ENCODE measurements at places on chromosomes 3 and 15.

- no peak for DNase-seq
Observed at GRCh38 chr3:5120446-5120845, 1.6 kb upstream of the ARL8B start.

GRCh38 chr15:42151736-42152135, 4.7 kb downstream of the PLA2G4F start:
- peak; percentile 25 for DNase-seq

- no peak for DNase-seq
Observed at GRCh38 chr3:97430601-97431000, 334.0 kb upstream of the ARL6 start.

GRCh38 chr3:151135541-151136337, 50.3 kb downstream of the MED12L start:
- no peak for DNase-seq

GRCh38 chr15:37733628-37734027, 200.8 kb upstream of the TMCO5A start:
- DNase-seq: no peak

- DNase-seq: no peak
Observed at GRCh38 chr3:166461626-166462025, 624.4 kb upstream of the BCHE start.

DNA sequence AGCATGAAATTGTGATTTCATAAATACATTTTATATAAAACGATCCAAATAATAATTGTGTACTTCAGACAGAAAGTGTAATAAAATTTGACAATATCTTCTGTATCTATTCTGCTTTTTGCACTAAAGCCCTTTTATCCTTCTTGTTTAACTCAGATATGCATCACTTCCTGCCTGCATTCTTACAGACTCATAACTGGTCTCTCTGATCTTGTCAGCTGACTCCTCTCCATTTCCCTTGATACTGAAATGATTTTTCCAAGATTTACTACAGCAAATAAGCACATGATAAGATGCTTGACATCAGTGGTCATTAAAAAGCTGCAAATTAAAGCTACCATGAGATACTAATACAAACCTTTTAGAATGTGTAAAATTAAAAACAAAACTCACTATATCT, 25.3 kb upstream of the SI start:
- DNase-seq: no peak

DNA sequence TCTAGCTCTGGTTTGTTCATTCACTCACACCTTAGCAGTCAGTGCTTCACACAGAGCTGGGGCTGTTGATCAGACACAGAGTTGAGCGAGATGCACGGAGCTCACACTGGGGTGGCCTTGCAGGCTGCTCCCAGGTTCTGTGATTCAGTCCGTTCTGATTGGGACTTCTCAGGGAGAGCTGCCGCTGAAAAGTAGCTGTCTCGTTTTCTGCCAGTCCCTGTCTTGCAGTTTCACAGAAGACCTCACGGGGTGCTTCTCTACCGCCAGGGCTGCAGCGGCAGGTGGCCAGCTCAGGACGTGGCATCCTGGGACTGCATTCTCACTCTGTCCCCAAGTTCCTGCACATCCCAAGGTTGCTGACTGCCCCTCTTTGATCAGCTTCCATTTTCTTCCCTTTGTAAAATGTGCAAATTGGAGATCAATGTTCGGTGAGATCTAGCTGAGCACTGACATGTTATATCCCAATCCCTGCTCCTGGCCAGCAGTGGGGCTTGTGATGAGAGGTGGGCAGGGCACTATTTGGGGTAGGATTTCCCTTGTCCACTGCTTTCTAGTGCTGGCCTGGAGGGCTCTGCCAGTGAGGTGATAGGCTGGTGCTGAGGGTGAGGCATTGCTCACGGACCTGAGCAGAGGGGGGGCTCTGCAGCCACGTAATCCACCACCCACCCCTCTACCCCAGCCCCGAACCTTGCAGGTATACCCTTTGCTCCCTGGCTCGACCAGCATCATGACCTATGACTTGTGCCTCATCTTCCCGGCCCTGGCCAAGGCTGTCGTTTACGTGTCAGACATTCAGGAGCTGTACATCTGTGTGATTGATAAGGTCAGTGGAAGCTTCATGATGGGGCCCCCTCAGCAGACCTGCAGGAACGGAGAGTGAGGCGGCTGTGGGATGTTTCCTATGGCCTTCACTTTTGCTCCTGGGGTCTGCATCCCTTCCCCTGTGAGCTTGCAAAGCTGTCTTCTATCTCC, 5.3 kb upstream of the TXNRD3 start:
- DNase-seq: no peak

GRCh38 chr15:25515633-25516032, 76.8 kb upstream of the UBE3A start:
- DNase-seq: no peak

DNA sequence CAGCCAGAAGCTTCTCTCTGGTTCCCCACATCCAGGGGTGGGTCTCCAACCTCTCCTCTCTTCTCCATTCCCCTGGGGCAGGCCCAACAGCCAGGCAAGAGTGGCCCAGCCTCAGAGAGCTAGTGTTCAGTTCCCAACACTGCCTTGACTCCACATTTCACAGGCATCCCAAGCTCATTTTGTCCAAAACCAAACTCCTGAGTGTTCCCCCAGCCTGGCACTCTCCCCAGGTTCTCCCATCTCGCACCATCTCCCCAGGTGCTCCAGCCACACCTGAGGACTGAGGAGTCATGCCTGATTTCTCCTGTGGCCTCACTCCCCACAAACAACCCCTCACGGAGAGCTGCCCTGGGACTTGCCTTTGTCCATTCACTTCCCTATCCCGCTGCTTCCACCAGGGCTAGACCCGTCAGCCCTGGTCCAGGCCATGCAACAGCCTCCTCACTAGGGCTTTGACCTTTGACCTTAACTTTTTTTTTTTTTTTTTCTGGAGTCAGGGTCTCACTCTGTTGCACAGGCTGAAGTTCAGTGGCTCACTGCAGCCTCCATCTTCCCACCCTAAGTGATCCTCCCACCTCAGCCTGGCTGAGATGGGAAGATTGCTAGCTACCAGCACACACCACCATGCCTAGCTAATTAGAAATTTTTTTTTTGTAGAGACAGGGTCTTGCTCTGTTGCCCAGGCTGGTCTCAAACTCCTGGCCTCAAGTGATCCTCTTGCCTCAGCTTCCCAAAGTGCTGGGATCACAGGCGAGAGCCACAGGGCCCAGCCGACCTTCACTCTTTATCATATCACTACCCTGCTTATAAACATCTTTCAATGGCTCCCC, 3.9 kb upstream of the CSK start:
- DNase-seq: no peak

- peak; percentile 67 for DNase-seq
Observed at GRCh38 chr3:9067352-9067975, 104.2 kb upstream of the RAD18 start.

DNA sequence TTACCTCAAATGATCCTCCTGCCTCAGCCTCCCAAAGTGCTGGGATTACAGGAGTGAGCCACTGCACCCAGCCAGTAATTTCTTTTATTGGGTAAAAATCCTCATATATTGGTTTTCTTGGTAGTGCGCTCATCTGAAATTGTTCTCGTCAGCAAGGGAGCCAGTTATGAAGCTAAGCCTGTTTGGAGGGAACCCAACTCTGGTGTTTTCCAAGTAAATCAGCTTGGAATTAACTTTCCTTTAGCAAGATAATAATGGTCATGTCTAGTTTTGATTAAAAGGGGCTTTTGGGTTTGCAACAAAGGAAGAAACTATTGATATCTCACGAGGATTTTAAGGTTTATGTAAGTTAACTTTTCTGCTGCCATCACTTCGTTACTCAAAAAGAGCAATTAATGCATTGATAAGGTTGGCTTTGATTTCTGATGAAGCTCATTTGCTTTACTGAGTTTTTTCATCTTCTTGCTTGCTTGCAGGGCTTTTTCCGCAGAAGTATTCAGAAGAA, 72.7 kb downstream of the RARB start:
- no peak for DNase-seq

DNA sequence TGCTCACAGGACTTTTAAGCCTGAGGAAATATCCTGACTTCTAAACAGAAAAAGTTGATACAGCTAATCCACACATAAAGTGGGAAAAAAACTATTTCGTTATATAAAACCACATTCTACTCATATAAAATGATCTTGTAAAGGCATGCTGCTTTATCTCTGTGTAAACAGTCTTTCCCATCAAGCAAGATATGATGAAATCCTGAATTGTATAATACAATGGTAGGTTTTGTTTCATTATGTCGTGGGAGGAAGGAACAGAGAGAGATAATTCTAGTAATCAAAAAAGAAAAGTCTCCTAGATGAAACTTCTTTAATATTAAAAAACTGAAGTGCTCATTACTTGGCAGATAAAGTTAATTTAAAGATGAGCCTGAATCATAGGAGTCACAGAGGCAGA, 92.6 kb upstream of the SNTN start:
- DNase-seq: no peak

- DNase-seq: no peak
Observed at GRCh38 chr3:22360164-22360563, 609.2 kb upstream of the ZNF385D start.

GRCh38 chr3:138078096-138078495, 37.3 kb downstream of the DZIP1L start:
- peak; percentile 63 for DNase-seq

DNA sequence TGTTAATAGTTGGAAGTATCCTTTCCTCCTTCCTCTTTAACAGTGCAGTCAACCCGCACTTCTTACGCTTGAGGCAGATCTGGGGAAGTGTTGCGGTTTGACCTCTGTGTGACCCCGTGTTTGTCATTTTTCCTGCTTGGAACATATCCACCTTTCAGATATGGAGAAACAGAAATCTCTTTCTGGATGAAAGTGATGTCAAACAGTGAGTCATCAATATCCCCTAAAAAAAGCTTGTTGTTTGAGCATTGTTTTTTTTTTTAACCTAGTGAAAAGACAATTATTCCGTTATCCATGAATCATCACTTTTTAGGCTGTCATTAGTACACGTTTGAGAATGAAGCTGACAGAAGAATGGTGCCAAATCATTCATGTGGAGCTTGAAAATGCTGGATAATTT, 293.7 kb downstream of the ARPP21 start:
- peak; percentile 97 for DNase-seq

DNA sequence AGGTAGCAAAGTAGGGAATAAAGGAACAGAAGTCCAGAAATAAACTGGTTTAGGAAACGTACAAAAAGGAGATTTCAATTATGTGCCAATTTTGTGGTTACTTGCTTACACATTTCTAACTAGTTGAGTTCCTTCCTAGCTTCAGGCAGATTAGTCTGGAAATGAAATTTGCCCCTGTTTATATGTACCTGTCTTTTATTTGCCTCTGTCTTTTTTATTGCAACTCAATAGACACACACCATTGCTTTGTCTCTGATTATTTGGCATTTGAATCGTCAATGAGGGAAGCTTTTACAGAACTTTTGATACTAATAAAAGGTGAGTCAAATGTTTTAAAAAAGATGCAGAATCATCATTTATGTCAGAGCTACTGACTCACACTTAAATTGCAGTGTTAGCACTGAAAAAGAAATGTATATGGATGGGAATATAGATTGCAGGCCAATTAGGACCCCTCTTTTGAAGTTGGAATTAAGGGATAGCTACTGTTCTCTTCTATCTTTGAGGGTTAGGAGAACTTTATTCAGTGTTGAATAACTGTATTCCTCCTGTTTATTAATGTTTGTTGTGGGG, 60.5 kb downstream of the TRAK1 start:
- DNase-seq: no peak

- no peak for DNase-seq
Observed at GRCh38 chr3:101879623-101880284, 30.4 kb downstream of the NFKBIZ start.

DNA sequence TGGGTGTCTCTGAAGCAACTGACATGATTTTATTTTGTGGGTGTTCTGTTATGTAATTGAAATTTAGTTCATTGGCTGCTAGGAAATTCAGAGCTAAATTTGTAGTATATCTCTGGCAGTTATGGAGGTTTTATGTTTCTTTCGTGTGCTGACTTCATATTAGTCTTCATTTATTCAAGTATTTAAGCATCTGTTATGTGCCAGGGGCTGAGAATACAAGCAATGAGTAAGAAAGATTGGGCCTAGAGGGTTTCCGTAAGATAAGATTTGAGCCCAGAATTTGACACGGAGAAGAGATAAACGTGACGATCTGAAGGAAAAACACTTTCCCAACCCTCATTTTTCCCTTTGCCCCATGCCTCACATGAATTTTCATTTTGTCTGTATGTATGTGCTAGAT, 75.2 kb upstream of the ACKR4 start:
- no peak for DNase-seq

DNA sequence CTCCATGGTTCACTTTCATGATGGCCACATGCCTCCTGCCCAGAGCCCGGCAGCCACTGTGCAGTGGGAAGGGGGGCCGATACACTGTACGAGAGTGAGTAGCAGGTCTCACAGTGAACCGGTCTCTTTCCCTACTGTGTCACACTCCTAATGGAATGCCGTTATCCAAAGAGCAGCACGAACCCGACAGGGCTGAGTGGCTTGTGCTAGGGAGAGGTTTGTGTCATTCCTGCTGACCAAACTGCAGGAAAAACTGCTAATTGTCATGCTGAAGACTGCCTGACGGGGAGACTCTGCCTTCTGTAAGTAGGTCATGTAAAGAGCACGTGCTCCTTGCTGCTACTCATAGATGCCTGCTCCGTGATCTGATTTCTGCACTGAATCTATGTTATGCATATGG, 105.1 kb downstream of the ARPP21 start:
- peak; percentile 11 for DNase-seq

DNA sequence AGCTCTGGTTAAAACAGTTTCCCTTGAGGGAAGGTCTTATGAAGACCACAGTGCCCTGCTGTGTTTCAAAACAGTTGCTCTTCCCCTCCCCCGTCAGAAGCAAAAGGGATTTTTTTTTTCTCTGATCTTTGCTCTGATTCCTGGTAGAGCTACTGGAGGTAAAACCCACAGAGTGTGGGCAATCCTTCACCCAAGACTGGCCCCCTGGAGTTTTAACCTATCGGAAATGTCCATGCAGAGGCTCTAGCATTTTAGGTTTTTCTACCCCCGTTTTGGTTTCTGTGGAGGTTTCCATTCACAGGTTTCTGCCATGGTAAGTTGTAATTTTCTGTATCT, 27.7 kb downstream of the GRM2 start:
- DNase-seq: no peak

DNA sequence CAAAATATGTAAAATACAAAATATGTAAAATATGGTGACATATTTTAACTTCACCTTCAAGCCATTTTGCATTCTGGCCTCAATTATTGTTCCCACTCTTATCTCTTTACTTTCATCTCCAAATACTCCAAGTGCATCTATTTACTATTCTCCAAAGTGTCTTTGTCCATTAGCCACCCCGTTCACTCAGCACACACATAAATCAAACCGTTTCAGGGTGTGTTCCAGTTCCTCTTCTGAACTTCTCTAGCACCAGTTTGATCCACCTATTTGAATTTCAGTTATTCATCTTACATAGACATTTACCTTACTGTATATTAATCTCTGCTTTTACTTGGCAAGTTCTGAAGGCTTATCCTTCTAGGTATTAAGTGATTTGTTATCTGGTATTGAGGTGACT, 45.1 kb downstream of the SGO1 start:
- no peak for DNase-seq

GRCh38 chr3:126337980-126338651, 19.1 kb downstream of the KLF15 start:
- no peak for DNase-seq

DNA sequence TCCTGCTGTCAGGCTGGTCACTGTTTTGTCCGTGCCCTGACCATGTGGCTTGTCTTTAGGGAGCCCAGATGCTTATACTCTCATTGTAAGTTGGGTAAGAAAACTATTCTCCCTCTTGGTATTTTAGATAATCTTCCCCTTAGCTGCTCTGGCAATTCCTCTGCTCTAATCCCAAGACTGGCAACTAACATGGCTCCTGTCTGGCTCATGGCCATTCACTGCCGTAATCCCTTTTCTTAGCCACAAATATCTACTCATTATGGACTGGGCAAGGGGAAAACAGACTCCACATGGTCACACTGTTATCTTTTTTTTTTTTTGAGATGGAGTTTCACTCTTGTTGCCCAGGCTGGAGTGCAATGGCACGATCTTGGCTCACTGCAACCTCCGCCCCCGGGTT, 38.8 kb downstream of the TYRO3 start:
- DNase-seq: no peak

Data from brain microvascular endothelial cell (primary cell).